ENCODE measurements at places on chromosomes 4 and X. TPM values are rescaled to one million over a fixed set of nuclear protein-coding genes. Genes with fewer than 3 reads are reported as not detected.

DNA sequence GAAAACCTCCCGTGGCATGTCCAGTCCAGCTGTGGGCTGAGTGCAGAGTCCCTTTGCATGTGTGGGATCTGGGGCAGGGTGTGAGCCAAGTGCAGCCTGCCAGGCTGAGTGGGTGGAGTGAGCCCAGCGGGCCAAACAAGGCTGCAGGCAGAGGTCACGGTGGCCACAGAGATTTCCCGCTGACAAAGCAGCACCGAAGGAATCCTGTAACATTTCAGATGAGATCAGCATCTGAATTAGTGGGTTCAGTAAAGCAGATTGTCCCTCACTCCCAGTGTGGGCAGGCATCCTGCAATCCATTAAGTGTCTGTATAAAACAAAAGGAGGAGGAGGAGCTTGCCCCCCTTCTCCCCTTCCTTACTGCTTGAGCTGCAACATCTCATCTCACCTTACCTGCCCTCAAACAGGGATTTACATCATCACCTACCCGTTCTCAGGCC is 324.4 kb downstream of the FAT4 start:
- DNase-seq, result peak; percentile 5

DNA sequence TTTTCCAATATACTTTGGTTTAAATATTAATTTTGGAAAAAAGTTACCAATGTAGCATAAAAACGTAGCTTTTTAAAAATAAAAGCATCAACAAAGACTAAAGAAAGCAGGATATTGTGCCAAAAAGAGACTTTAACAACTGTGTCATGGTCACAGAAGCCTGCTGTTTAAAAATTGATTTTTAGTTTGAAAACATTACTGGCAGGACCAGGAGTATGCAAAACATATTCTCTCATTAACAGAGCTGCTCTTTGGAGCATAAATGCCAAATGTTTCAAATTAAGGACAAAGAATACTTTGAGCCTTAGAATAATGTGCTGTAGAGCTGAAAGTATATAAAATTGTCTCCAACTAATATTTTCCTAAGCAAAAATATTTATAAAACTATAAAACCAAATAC is 279.0 kb downstream of the ARAP2 start:
- DNase-seq, result no peak

- no peak for DNase-seq
Measured at GRCh38 chrX:53398216-53398615, 24.2 kb downstream of the SMC1A start.

- no peak for DNase-seq
Measured at GRCh38 chr4:122665161-122665929, 44.5 kb upstream of the IL21 start.

GRCh38 chr4:37650481-37650880 is 35.7 kb downstream of the RELL1 start:
- no peak for DNase-seq

DNA sequence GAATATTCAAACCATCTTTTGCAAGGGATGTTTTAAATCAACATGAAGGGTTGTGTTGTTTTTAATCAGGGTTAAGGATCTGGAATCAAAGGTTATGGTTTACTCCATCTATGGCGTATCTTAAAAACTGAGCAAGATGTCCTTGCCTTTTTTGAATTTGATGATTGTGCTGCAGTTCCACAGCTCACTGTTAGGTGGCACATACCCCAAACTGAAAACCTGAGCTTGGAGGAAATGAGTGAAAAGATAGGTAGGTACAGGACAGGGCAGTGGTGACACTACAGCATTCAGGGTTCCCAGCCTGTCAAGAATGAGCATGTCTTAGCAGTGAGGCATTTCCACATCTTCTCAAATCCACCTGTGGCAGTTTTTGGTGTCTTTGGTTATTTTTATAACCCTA is 13.1 kb upstream of the EOLA1 start:
- peak; percentile 35 for DNase-seq

DNA sequence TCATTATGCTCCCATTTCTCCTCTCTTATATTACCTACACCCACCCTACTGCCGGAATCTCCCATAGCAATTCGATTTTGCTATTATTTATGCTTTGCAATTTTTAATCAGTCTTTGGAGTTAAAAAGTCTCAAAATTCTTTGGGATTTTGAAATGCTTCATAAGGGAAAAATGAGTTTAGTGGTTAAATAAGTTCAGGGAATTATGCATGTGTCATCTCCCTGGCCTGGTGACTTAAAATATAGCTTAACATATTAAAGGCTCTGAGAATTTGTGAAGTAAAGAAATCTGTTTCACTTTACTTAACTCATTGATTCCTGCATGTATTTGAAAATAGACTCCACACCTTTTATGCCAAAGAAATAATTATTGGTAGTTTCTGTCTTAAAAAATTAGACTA is 185.1 kb upstream of the DIPK2B start:
- DNase-seq, result no peak

SGCB gene
- 16.3 TPM for total RNA-seq

UGT2B10 gene
- total RNA-seq, result not detected

ANOS1 gene
- total RNA-seq, result not detected

MAGEB17 gene
- not detected for total RNA-seq

DACH2 gene
- total RNA-seq, result not detected

All from stomach (tissue), 19 donors.